Hepatocyte (in vitro differentiated cells): ENCODE measurements at places on chromosomes 2 and 18.

DNA sequence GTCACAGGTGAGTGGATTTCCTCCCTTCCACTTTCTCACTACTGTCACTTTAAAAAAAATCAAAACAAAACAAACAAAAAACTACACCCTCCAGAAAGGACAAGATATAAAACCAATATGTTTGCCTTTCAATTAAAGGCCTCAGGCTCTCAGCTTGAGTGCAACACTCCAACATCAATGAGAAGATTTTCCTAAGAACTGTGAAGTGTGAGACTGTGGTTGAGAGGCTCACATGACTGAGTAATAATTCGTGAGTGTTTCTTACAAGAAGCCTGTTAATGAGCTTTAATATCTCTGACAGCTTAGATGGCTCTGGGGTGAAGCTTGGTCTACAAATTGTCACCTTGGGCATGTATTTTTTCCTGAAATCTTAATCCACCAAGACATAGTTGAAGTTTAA is 216.1 kb downstream of the ETAA1 start:
- peaks cover 5% of the 10 kb centered on the region for H3K4me1 ChIP-seq
- no peak overlapping the region for H3K27ac ChIP-seq
- H3K36me3 ChIP-seq: no peaks in the 10 kb centered on the region
- no peak overlapping the region for H3K4me3 ChIP-seq

DNA sequence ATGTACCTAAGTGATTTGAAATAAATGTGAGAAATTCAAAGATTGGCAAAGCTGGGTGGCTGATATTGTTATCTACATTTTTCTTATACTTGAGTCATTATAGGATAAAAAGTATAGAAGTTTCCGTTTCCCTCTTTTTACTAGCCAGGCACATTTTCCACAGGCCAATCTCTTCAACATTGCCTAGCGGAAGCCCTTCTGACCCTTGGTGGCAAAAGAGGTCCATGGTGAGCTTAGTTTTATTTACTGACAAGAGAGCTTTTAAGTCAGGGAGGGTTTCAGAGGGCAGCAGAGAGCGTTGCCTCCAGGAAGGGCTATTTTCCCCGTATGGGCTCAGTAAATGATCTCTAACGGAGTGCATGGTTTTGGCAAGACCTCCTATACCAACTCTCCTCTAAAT is 15.1 kb upstream of the RHOB start:
- H3K27me3 ChIP-seq: no peaks in the 10 kb centered on the region
- no peak for DNase-seq
- no peaks in the 10 kb centered on the region for H3K36me3 ChIP-seq
- H3K4me3 ChIP-seq: no peak overlapping the region

DNA sequence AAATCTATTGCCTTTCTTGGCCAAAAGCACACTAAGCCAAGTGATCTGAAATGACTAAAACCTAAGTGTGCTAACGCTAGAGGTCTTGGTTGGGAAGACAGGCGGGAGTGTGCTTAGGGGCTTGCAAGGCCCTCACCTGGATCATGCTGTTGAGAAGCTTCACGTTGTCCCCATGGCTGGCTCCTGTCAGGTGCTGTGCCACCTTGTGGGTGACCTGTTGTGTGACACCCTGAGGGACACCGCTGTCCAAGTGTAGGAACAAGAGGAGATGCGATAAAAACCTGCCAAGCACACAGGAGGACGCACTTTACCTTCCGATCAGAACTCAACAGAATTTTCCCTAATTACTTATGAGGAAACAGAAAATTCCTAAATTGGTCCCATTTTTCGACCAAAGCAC is 50.8 kb downstream of the EPG5 start:
- peak; percentile 10 for DNase-seq
- H3K4me1 ChIP-seq: no peaks in the 10 kb centered on the region
- no peak overlapping the region for H3K4me3 ChIP-seq
- no peak overlapping the region for H3K27ac ChIP-seq

DNA sequence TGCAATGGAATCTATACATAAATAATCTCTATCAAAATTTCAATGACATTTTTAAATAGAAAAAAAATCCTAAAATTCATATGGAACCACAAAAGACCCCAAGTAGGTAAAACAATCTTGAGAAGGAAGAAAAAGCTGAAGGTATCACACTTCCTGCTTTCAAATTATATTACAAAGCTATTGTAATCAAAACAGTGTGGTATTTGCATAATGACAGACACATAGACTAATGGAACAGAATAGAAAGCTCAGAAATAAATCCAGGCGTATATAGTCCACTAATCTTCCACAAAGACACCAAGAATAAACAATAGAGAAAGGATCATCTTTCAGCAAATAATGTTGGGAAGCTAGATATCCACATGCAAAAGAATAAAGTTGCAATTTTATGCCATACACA is 699.8 kb upstream of the ID2 start:
- H3K27me3 ChIP-seq: no peaks in the 10 kb centered on the region
- H3K4me3 ChIP-seq: no peak overlapping the region
- DNase-seq: no peak
- no peak overlapping the region for H3K27ac ChIP-seq

- peak overlapping the region; percentile 68 for H3K27ac ChIP-seq
- no peak overlapping the region for H3K4me3 ChIP-seq
- peak; percentile 26 for DNase-seq
- H3K36me3 ChIP-seq: no peaks in the 10 kb centered on the region
- no peaks in the 10 kb centered on the region for H3K27me3 ChIP-seq
These were observed 57.4 kb downstream of the RAB31 start for GRCh38 chr18:9765501-9765900.

DNA sequence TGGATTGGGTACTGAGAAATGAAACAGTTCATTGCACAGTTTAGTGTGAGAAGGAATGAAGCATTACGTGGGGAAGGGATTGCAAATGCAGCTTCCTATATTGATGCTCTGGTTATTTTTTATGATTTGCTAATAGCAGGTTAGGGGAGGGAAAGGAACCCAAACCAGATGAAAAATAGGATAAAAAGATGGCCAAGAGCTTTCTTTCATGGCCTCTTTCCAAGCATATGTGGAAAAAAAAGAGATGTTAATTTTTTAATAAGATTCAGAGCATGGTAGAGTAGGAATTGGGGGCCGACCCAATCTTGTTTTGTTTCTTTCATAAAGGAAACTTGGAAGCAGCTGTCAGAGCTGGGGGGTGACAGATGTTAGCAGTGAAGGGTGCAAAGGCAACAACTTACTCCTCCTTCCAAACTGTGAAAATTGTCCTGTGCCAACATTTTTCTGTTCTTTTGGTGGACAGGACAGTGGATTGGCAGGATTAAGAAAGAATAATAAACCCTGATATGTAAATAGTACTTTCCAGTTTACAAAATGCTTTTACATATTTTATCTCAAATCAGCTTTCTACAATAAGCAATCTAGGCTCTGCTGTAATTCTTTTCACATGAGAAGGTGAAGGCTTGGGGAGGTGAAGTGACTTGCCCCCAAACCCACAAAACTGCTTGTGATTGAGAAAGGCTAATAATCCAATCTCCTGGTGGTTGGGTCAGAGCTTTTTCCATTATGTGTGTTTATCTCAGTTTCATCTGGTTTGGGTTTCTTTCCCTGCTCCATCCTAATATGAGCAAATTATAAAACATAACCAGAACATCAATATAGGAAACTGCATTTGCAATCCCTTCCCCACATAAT is 270.1 kb downstream of the ETAA1 start:
- H3K4me1 ChIP-seq: peaks cover 15% of the 10 kb centered on the region
- no peak overlapping the region for H3K4me3 ChIP-seq
- DNase-seq: no peak
- H3K36me3 ChIP-seq: no peaks in the 10 kb centered on the region
- no peaks in the 10 kb centered on the region for H3K27me3 ChIP-seq
- H3K27ac ChIP-seq: no peak overlapping the region

GRCh38 chr2:127506510-127506909 is 19.8 kb downstream of the IWS1 start:
- peaks cover 9% of the 10 kb centered on the region for H3K4me1 ChIP-seq
- no peak overlapping the region for H3K27ac ChIP-seq
- no peaks in the 10 kb centered on the region for H3K27me3 ChIP-seq
- H3K4me3 ChIP-seq: no peak overlapping the region
- H3K36me3 ChIP-seq: peaks cover 8% of the 10 kb centered on the region

GRCh38 chr2:181457741-181458425 is 697 bp downstream of the ITGA4 start:
- H3K4me3 ChIP-seq: peak overlapping the region; percentile 38
- H3K36me3 ChIP-seq: no peaks in the 10 kb centered on the region
- H3K27ac ChIP-seq: no peak overlapping the region
- H3K4me1 ChIP-seq: no peaks in the 10 kb centered on the region

DNA sequence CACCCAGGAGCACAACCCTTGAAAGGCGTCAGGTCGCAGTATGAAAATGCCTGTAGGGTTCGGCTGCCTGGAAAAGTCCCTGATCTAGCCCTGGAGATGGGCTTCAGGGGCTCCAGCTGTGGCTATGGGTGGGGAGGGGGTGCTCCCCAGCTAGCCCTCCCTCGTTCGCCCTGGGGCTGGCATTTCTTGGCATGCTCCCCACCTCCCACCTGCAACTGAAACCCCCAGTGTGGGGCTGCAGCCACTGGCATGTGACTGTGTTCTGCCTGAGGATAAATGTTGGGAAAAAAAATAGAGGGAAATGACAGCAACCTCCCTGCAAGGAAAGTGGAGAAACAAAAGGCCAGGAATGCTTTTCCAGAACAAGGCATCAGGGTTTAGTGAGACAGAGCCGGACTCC is 109.2 kb downstream of the COPS8 start:
- no peaks in the 10 kb centered on the region for H3K27me3 ChIP-seq
- no peak for DNase-seq
- no peak overlapping the region for H3K27ac ChIP-seq
- H3K4me3 ChIP-seq: no peak overlapping the region
- peaks cover 41% of the 10 kb centered on the region for H3K4me1 ChIP-seq
- H3K36me3 ChIP-seq: no peaks in the 10 kb centered on the region

GRCh38 chr2:21818212-21818795 is 694.5 kb downstream of the TDRD15 start:
- no peaks in the 10 kb centered on the region for H3K27me3 ChIP-seq
- H3K4me1 ChIP-seq: no peaks in the 10 kb centered on the region
- no peak overlapping the region for H3K4me3 ChIP-seq
- no peaks in the 10 kb centered on the region for H3K36me3 ChIP-seq
- no peak for DNase-seq

- H3K27ac ChIP-seq: peak overlapping the region; percentile 54
- H3K4me1 ChIP-seq: peaks cover 5% of the 10 kb centered on the region
- peak; percentile 47 for DNase-seq
These were observed 124.2 kb upstream of the MEX3C start for GRCh38 chr18:51321696-51322095.

DNA sequence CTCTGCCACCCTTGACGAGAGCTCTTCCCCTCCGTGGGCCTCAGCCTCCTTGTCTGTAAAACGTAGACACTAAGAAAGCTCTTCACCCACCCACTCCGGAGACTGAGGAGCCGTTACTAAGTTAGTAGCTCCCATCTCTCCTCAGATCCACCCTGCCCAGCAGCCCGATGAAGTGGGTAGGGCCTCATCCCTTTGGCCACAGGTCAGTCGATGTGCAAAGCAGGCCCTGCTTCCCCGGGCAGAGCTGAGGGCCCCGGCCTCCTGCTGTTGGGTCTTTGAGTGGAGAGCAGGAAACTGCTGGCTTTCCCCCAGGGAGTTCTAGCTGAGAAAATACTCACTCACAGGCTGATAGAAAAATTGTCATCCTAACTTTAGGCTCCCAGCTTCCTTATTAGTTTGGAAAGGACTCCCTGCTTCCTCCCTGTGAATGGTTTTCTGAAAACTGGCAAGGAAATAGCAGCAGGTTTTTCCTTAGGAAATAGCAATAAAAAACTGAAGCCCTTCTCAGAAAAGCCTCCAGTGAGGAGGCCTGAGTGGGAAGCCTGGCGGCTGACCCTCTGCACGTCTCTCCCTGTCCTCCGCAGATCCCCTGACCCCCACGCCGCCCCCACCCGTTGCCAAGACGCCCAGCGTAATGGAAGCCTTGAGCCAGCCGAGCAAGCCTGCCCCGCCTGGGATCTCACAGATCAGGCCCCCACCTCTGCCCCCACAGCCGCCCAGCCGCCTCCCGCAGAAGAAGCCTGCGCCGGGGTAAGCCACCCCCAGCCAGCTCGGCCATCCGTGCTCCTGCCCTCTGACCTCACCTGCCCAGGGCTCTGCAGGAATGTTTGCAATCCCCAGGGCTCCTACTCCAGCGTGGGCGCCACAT is 30.2 kb downstream of the ITGB1BP1 start:
- DNase-seq: no peak
- no peaks in the 10 kb centered on the region for H3K36me3 ChIP-seq
- H3K4me3 ChIP-seq: no peak overlapping the region
- peak overlapping the region; percentile 51 for H3K27ac ChIP-seq
- peaks cover 7% of the 10 kb centered on the region for H3K4me1 ChIP-seq
- no peaks in the 10 kb centered on the region for H3K27me3 ChIP-seq

DNA sequence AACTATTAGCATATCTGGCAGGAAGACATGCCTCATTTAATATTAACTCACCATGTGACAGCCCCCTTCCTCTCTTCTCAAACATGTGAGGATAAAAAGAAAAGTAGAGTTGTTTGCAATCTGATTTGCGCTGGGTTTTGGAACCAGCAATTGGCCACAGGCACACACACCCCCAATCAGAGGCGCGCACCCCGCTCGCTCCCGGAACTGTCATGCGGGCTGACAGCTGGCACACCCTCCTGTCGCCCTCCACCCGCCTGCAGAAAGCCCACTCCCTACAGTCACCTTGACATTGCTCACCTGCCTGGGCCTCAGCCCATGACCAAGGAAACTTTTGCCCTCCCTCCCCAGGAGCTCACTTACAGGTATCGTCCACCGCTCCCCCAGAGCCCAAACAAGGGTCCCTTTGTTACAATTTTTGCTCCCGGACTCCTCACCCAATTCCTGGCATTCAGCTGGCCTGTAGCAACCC is 1.1 kb downstream of the COBLL1 start:
- peaks cover 17% of the 10 kb centered on the region for H3K4me1 ChIP-seq
- peak overlapping the region; percentile 89 for H3K4me3 ChIP-seq
- no peaks in the 10 kb centered on the region for H3K36me3 ChIP-seq
- peak; percentile 75 for DNase-seq

DNA sequence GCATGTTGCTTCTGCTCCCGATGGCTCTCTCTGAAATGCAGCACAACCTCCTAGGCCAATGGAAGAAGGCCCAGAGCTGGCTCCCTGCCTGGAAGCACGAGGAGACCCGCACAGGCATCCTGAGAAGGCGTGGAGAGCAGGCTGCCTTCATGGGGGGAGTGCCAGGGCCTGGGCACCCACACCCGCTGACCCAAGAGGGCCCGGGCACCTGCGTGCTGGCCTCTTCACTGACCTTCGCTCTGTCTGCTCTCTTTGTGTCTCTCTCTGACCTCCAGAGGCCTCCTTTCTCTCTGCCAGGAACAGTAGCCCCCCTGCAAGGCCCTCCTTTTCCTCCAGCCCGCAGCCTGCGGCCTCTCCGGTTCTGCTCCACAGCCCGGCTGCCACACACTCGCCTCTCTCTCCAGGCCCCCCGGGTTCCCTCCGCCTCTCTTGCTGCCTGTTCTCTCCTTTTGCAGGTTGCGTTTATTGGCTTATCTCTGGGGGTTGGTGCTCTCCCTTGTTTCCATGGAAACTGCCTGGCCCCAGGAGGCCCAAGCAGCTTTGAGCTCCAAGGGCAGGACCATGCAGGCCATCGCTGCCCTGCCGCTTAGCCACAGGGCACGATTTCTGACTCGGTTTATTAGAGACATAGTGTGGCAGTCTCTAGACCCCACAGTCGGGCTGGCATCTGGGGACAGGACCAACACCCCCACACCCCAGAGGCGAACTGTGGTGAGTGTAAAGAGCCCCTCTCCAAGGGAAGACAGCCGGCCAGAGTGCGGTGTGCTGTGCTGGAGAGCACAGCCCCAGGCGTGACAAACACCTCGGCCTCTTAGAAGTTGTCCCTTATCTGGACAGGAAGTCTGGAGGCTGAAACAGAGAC is 1.7 kb downstream of the MZT2B start:
- no peaks in the 10 kb centered on the region for H3K36me3 ChIP-seq
- peaks cover 23% of the 10 kb centered on the region for H3K4me1 ChIP-seq
- DNase-seq: peak; percentile 54
- H3K4me3 ChIP-seq: no peak overlapping the region
- H3K27ac ChIP-seq: peak overlapping the region; percentile 75
